Activated CD4-positive, alpha-beta T cell treated with anti-CD3 and anti-CD28 coated beads for 48 hours (primary cell): ENCODE measurements at places on chromosomes 4 and X.

DNA sequence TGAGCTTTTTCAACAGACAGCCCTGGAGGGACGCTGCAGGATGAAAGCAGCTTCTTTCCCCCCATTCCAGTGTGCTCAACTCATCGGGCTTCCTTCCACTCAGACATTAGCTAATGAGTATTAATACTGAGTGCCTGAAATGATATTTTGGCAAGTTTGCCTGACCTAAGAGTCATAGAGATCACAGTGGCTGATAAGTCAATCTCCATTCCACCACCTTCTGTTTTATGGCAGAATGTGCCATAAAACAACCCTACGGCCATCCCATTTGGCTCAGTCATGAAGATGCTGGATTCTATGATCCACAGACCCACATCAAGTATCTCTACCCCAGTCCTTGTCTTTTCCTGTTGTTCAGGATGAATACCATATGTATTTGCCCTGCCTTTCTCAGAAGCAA is 48.3 kb upstream of the MAB21L2 start:
- no peak for DNase-seq

DNA sequence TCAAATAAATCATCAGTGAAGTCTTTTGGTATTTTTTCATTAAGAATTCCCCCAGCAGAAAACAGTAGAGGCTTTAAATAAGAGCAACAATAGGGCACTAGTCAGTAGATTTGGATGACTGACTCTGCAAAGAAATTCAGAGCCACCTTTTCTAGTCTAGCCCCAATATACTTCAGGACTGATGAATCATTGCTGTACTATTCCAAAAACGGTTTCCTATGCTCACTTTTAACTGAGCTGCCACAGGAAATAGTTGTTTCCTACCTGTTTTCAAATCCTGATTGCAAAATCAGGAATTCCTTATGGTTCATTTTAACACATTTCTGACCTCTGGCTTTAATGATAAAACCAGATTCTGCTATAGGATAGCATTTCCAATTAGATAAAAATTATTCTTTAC is 171.6 kb downstream of the NR3C2 start:
- DNase-seq, result no peak

DNA sequence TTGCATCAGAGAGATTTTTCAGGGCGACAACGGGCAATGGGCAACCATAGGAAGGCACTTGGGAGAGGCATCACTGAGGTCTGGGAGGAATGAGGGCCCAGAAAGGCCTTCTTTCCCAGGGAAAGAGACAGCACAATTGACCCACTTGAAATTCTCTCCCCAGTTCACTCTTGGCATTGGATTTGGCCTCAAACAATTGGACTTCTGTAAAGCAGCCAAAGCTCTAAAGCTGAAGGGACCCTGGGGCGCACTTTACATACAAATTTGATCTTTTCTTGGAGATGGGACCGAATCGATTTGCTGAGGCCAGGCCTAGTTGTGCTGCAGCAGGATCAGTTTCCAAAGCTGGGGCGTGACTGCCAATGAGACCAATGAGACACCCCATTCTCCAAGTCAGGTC is 3.2 kb downstream of the ARHGAP36 start:
- DNase-seq, result no peak

DNA sequence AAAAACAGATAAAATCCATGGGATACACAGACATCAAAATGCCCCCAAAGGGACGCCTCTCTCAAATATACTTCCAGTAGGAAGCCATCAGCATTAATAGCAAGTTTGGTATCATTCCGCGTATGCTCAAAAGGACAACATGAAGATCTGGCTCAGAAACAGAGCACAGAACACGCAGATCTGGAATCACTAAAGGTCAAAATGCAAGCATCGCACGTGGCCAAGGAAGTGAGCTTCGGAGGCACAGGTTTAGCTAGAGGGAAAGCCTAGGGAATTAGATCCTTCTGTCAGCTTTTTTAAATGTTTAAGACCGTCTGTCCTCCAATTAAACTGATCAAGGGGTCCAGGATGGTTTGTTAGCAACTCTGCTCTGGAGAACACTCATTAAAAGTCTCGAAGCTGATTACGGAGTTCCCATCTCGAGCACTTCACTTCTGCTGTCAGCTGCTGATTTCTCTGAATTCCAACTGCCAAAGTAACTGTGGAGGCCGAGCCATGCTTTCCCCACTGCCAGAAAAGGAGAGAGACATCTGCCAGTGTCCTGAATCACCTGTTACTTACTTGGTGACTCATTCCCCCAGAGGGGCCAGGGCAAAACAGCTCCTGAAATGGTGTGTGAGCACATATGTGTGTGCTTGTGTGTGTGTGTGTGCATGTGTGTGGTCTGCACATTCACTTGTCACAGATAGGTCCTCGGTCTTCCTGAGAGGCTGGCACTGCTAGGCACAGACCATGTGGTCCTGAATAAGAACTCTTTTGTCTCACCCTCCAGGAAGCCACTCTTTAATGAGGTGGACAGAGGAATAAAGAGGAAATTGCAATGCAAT is 177.7 kb upstream of the PPARGC1A start:
- no peak for DNase-seq

GRCh38 chrX:153793291-153793690 is 884 bp downstream of the IDH3G start:
- DNase-seq, result no peak

DNA sequence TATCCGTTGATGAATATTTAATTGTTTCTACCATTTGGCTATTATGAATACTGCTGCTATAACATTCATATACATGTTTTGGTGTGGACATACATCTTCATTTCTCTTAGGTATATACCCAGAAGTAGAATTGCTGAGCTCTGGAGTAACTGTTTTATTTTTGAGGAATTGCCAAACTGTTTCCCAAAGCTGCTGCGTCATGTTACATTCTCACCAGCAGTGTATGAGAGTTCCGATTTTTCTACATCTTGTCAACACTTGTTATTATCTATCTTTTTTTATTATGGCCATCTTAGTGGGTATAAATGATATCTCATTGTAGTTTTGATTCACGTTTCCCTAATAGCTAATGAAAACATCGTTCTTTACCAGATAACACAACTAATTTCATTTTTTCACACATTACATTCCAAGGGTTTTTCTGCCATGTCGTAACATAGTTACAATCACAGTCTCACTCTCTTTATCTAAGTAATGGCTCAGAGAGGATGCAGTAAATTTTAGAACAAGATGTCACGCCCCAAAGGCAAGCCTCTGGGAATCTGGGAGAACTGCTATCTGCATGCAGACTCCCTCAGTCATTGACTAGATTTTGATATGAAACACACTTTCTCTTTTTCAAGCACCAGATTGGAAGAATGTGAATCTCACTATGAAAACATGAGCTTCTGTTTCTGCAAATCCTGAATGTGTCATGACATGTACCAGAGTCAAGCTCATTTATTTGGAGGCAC is 10.3 kb downstream of the ARHGAP6 start:
- no peak for DNase-seq

- no peak for DNase-seq
Measured at GRCh38 chr4:185217408-185217975, 8.1 kb downstream of the SNX25 start.

- no peak for DNase-seq
Measured at GRCh38 chr4:79688691-79689090, 280.7 kb upstream of the GK2 start.

GRCh38 chrX:101025126-101025525 is 26.8 kb downstream of the TRMT2B start:
- DNase-seq, result no peak

DNA sequence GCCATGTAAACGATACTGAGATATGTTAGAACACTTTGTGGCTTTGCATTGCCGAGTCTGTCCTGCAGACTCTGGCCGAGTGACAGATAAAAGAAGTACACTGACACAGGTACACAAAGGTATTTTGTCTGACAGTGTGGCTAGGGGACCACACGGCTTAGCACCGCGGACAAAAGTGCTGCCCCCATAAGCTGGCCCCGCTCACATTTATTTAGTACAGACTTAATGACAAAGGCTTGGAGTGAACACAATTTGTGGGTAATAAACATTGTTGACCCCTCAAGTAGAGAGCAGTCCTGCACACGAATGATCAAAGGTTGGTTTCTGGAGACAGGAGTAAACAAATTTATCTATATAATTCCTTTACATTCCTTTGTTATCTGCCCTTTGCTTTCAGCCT is 976.8 kb downstream of the TRAM1L1 start:
- DNase-seq, result no peak

DNA sequence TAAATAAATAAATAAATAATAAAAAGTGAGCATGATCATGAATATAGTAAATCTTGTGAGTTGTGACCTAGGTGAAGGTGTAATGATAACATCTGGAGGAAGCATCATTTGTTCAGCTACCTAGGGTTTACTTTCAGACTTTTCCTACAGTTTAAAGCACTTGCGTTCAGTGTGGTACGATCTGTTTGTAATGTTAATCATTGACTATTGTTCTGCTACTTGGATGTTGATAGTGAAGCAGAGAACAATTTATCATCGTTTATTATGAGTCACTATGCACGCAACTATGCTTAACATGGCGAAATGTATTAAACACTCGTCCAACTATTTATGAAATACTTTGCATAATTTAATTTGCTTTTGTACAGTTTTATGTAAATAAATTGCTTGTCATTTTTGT is 426.2 kb downstream of the PCDH7 start:
- no peak for DNase-seq

- no peak for DNase-seq
Measured at GRCh38 chr4:17763416-17763815, 18.0 kb downstream of the FAM184B start.

DNA sequence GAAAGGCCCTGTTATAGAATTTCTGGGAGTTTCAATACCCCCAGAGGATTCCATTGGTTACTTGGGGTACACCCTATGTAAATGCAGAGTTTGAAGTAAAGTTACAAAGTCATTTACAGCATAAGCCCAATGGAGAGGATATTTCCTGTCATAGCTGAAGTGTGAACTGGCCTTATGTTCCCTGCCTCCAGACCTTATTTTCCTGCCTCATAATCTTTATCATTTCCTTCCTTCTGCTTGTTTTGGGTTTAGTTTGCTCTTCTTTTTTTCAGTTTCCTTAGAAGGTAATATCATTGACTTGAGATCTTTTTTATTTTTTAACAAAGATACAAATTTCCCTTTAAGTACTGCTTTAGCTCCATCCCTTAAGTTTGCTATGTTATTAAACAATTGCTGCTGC is 85.4 kb downstream of the PPEF1 start:
- no peak for DNase-seq

DNA sequence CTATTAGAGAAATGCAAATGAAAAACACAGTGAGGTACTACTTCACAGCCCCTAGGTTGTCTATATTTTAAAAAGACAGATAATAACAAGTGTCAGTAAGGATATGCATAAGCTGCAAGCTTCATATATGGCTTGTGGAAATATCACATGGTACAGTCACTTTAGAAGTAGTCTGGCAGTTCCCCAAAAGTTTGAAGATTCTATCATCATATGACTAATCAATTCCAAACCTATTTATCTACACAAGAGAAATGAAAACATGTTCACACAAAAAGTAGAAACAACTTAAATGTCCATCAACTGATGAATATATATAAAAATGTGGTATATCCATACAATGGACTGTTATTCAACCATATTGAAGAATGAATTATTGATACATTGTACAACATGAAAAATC is 185.8 kb upstream of the STK26 start:
- DNase-seq, result no peak

GRCh38 chrX:66900886-66901285 is 262.0 kb upstream of the EDA2R start:
- no peak for DNase-seq

- peak; percentile 83 for DNase-seq
Measured at GRCh38 chr4:129095811-129096454, at the start of gene C4orf33. Gene C4orf33 (plus strand): TSS chr4:129096152. CDS start chr4:129102611, 6,459 bp downstream.

DNA sequence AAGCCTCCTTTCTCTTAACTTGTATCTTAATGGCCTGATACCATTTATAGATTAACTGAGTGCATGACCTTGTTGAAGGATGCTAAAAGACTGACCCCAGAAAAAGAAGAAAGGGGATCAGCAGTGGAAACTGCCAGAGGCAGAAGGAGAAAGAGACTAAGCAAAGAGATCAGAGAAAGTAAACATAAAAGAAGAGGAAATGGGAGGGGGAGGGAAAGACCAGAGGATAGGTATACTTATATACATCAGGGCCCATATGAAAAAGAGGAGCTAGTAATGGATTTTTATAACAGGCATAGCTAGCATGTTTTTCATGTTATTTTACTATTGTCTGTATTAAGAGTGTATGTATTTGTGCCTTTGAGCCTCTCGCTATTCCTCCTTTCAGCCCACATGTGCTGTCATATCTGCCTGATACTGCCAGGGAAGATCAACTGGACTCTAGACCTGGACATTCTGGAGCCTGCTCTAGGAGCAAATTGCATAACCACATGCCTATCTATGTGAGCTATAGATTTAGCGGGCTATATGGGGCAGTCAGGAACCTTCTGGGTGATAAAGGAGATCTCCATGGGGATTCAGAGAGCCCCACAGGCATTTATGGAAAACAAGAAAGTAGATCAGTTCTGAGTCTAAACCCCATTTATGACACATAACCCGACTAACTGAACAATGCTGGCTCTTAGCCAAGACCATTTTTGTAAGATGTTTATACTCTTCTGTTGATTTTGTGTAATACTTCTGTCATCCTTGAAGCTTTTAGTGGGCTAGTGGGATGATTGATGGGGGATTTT is 13.4 kb upstream of the SNX12 start:
- no peak for DNase-seq

GRCh38 chr4:155339999-155340398 is 36.8 kb downstream of the MAP9 start:
- DNase-seq, result no peak

DNA sequence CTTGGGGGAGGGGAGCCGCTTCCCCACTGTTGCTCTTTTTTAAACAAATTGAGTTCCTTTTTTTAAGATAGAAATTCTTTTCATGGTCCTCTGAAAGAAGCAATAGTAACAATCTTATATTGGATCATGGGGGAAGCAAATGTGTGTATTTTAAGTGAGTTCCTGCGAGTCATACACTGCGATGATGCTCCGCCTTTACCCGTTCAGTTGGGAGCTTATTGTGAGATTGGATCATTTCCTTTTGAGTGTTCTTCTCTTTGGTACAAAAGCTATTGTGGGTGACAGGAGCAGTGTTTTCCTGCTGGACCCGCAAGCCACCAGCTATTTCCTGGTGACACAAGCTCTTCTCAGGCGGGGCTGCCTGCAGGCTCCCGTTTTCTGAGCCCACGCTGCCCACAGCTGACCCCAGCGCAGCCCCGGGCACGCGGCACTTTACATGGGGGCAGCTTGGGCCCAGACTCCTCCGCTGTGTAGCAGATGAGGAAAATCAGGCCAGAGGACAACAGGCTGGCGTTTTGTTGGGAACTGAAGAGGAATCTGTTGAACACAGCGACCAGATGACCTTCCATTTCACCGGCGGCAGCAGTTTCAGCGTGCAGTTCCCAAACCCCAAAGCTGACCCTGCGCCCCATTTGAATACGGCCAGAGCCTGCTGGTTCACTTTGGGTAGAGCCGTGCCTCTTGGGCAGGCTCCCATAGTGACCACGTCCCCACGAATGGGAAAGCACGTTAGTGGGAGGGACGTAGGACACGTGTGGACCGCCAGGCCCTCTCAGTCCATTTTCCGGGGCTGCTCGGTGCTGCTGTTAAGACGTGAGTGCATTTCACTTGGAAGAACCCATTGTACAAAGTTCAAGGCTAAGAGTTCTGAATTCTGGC is 12.2 kb downstream of the TADA2B start:
- no peak for DNase-seq

GRCh38 chr4:156950948-156951347 is 20.7 kb downstream of the PDGFC start:
- no peak for DNase-seq

GRCh38 chrX:55143621-55144020 is 54.8 kb downstream of the PAGE2 start:
- DNase-seq, result no peak
